B cell (primary cell): ENCODE measurements at places on chromosomes 2 and 18.
A peak's percentile ranks its signal among the peaks of the same experiment; 100 is the strongest.

- peak; percentile 44 for DNase-seq
Measured at GRCh38 chr2:95728878-95729596, 137.2 kb downstream of the TRIM43 start.

DNA sequence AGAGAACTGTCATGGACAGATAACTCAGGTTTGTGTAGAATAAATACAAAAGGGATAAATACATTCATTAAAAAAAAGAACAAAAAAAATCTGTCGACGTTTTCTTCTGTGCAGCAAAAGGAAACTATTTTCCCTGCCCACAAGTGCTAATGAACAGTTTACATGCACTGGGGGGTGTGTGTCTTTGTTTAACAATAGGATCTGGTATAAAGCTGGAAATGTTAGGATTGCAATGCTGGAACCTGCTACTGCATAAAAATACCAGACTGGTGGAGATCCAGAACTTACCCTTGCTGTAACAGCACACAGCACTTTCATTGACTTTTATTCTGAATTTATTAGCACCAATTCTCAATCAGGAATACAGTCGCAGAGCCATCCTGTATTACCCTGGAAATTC, 84.6 kb upstream of the THOC1 start:
- no peak for DNase-seq

DNA sequence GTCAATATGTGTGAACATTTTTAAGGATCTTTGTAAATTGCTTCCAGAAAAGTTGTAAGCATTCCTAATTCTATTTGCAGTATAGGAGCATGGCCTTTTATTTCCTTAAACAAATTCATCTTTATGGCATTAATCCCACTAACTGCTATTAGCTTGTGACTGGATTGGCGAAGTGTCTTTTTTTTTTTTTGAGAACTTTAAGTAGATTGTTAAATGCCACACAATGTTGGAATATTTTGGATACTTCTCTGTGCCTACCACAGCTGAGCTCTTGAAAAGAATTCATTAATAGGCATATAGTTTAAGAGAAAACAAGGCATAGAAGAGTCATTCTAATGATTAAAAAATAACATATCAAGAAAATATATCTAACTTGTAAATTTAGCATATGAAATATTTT, 129.7 kb downstream of the LAMA3 start:
- no peak for DNase-seq

DNA sequence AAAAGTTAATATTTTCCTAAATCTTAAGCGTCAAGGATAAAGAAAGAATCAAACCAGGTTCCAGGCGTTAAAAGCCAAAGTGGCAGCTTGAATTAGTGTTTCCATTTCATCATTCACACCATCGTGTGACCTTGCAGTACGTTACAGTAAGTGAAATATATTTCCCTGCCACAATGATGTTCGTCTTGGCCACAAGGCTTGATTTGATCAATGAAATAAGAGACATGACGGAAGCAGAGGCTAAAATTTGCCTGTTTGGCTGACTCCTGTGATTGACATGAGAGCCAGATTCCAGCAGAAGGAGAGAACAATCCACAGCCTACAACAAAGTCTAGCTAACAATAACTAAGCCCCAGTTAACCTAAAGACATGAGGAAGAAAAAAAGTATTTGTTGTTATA, 62.0 kb downstream of the ASXL2 start:
- no peak for DNase-seq

DNA sequence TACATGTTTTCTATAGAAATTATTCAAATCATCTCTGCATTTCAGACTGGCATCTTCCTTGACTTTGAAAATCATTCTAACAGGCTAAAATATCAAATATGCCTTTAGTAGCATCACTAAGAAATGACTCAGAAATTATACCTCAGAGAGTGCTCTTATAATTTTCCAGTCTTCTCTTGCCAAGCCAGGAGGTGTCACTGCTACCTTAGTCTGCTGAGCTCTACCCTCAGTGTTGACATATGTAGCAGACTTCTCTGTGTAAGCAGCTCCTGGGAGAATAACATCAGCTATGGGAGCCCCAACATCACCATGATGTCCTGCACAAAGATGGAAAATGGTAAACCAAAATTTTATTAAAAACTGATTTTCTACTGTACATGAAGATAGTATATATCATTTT, 31.6 kb downstream of the NDUFS1 start:
- DNase-seq, result no peak

GRCh38 chr2:136310797-136311603, 193.1 kb upstream of the CXCR4 start:
- no peak for DNase-seq

DNA sequence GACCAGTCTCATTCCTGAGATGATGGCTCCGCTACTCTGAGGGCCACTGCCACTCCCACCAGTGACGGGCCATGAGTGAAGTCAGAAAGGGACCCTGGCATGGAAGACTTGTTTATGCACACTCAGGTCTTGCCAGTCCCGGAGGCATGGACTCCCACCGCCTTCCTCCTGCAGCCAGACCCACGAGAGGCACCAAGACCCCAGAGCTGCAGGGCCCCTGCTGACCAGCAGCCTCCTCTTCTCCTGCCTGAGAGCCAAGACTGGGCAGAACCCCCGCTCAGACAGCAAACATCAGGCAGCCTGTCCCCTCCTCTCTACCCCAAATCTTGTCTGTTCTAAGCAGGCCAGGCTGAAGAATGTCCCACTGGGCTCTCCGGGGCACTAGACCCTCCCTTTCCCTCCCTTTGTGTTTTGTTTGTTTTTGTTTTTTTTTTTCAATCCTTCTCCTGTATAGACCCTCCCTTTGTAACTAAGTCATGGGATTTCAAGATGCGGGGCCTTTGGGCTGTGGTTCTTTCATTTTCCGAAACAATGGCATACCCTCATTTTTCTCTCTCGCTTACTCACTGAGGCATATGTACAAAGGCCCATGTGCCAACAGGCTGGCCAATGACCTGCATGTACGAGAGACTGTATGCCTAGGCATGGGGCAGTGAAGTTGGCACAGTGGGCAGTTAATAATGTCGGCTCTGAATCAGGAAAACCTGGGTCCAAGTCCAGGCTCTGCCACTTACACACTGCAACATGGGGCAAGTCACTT, 24.3 kb upstream of the MAPRE3 start:
- no peak for DNase-seq

- no peak for DNase-seq
Measured at GRCh38 chr18:23641937-23642666, 20.6 kb downstream of the ANKRD29 start.

DNA sequence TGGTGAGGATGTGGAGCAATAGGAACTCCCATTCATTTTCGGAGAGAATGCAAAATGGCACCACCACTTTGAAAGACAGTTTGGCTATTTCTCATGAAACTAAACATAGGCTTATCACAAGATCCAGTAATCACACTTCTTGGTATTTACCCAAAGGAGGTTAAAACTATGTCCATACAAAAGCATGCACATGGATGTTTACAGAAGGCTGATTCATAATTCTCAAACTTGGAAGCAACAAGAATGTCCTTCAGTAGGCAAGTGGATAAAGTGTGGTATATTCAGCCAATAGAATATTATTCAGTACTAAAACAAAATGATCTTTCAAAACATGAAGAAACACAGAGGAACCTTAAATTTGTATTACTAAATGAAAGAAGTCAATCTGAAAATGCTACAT, 440.6 kb downstream of the FBXO15 start:
- DNase-seq, result no peak

DNA sequence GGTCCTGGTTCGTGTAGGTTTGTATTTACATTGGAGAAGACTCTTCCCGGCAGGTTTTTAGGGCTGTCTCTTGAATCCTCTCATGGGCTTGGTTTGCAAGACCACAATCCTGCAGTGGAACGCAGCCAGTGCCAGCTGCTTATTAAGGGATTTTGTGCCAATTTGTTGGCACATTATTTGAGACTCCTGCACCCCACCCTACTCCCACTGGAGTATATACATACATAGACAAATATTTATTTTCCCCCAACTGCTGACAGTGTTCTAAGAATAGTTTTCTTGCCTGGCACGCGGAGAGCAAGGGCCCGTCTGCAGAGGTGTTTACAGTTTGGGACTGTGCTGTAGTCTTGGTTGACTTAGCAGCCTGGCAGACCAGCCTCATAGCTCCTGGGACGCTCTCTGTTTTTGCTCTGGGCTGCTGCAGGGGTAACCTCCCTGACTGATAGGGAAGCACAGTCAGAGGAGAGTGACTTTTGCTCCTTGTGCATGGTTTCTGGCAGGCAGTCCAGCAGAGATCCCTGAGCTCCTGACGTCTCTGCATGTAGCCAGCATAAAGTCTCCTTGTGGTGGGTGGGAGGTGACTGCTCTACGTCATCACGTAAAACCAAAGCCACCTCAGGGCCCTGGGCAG, 1.9 kb downstream of the LDLRAD4 start:
- no peak for DNase-seq

GRCh38 chr2:217616936-217617335, 385.9 kb downstream of the TNS1 start:
- DNase-seq, result no peak

GRCh38 chr18:44601447-44601846, 79.2 kb upstream of the SETBP1 start:
- DNase-seq, result no peak

DNA sequence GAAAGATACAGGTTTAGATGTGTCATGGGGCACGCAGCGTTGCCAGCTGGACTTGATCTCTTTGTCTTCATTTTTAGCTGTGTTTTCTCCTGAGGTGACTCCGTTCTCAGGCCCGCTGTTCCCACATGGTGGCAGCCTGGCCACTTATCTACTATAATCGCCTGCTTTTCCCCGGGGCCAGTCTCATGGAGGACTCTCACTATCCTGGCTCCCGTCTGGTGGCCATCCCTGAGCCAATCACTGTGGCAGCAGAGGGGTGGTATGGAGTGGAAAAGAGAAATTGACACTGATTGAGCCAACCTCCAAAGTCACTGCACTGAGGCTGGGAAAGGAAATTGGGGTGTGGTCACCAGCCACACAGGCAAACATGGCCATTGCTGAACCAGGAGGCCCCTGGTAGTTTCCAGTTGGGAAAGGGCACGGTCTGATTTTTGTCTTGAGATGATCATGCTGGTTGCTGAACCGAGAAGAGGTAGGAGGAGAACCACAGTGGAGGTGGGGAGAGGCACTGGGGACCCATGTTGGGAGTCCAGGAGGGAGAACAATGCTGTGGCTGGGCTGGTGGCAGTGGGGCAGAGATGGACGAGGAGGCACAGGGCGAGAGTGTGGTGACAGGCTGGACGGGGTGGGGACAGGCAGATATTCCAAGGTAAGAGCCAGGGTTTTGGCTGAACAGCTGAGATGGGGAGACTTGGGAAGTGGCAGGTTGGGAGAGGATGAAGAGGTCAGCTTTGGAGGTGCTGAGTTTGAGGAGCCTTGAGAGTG, 45.6 kb downstream of the KCNIP3 start:
- no peak for DNase-seq

- no peak for DNase-seq
Measured at GRCh38 chr2:236180831-236181453, 12.8 kb upstream of the GBX2 start.
